ENCODE measurements at places on chromosomes 5 and 9.
A peak's percentile ranks its signal among the peaks of the same experiment; 100 is the strongest.

- DNase-seq: no peak
Observed at GRCh38 chr5:57036761-57037160, 84.8 kb upstream of the MIER3 start.

DNA sequence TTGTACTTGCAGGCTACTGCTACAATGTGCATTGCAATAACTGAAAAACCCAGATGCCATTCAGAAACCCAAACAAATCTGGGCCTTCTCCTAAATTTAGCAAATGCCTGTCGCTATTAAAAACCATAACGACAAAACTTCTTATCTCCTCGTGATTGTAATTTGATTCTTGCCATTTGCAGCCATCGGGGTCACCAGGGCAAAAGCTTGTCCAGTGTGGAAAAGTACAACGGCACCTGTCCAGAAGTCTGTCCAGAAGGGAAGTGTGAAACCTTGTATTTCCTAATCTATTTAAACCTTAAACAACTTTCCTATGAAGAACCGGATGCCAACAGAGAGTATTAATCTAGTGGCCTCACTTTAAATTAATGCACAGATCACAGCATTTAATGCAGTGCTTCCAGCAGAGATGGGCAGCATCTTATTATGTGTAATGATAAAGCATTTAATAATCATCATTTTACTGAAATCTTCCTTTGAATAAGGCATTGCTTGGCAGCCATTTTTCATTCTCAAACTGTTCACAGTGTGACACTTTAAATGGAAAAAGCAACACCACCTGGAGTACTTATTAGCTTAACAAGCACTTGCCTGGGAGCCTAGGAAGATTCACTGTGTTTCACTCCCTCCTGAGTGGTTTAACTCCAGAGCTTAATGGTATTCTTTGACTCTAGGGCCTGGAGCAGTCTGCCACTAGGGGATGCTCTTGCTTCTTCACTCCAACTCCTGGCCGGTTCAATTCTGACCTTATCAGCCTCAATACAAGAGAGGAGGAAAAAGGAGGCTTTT, 4.9 kb upstream of the C7 start:
- DNase-seq: peak; percentile 5

DNA sequence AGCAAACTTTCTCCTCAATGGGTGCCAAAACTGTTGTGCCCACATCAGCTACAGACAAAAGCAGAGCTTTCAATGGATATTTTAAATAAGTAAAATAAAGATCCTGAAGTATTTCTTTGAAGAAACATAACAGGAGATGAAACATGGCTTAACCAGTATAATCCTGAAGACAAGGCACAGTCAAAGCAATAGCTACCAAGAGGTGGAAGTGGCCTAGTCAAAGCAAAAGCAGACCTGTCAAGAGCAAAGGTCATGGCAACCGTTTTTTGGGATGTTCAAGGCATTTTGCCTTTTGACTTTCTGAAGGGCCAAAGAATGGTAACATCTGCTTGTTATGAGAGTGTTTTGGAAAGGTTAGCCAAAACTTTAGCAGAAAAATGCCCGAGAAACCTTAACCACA, 77.9 kb downstream of the ANXA1 start:
- DNase-seq: no peak

- no peak for DNase-seq
Observed at GRCh38 chr9:137194909-137195308, 5.6 kb downstream of the TPRN start.

All from GDM1 (cell line).